ENCODE measurements at places on chromosomes 12 and 14.

- DNase-seq: no peak
Measured at GRCh38 chr14:78498062-78498595, 328.0 kb downstream of the NRXN3 start.

DNA sequence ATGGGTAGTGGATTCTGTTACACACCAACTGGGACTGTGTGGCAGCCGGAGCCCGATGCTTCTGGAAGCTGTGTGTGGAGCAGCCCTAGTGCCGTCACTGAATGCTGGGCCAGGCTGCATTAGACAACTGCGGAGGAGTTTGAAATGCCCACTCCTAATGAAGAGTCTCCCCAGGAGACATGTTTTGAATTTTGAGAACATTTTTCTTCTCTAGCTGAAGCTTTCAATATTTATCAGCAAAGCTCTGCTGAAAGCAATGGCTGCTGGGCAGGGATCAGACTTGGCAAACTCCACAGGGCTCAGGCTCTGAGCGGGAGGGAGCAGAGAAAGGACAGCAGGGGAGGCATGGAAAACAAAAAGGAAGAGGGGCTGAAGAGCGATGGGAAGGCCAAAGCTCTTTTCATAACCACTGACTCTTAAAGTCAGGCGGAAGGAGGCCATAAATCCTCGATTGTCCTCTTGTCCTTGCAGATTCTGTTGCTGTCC is 189.1 kb downstream of the MON2 start:
- no peak for DNase-seq

- DNase-seq: no peak
Measured at GRCh38 chr14:24817212-24818057, 183.4 kb upstream of the GZMB start.

- DNase-seq: no peak
Measured at GRCh38 chr12:106672314-106673025, 89.7 kb downstream of the RFX4 start.

GRCh38 chr12:68458866-68459265 is 126.7 kb upstream of the MDM1 start:
- no peak for DNase-seq

DNA sequence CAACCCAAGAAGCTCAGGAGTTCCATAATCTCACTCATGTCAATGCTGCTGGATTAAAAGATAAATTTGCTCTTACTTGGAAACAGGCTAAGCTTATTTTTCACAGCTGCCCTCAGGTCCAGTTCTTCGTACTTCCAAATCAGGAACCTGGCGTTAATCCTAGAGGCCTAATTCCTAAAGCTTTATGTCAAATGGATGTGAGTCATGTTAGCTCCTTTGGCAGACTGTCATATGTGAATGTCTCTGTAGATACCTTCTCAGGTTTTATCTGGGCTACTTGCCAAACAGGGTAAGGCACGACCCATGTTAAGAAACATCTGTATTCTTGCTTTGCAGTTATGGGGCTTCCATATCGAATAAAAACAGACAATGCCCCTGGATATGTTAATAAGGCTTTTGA is 504.6 kb downstream of the ALG10 start:
- DNase-seq: no peak

DNA sequence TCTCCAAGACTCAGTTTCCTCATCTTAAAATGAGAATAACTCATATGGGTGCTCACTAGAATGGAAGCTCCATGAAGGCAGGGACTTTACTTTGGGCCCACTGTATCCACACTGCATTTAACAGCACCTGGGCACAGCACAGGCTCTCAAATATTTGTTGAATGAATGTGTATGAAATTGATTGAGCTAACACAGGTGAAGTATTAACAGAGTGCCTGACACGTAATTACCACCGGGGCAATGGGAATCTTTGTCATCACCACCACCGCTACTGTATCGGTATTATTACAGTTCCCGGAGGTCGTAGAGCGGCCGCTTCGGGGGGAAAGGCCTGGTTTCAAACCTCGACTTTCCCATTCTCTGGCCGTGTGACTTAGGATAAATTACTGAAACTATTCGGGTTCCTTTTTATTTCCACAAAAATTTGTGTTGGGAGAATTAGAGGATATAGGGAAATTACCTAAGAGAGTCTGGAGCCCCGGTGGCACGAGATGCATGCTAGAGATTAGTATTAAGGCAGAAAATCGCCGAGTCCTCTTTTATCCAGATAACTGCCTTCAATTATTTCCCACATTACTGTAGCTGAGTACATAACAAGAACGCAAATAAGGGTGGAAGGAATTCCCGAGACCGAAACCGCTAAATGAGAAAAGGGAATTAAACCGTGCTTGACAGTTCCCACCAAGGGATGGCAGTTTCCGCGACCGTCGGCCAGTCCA is 1.0 kb upstream of the RIC8B start:
- DNase-seq: no peak

- DNase-seq: no peak
Measured at GRCh38 chr14:35628989-35629388, 95.0 kb downstream of the INSM2 start.

- no peak for DNase-seq
Measured at GRCh38 chr12:94284859-94285258, 136.5 kb downstream of the PLXNC1 start.

- DNase-seq: no peak
Measured at GRCh38 chr12:107549651-107550480, 135.7 kb upstream of the PWP1 start.

- no peak for DNase-seq
Measured at GRCh38 chr12:109952160-109952858, 43.9 kb downstream of the GIT2 start.

GRCh38 chr14:73995977-73996378 is 23.1 kb downstream of the ENTPD5 start:
- DNase-seq: no peak

- no peak for DNase-seq
Measured at GRCh38 chr14:59097681-59098080, 90.8 kb upstream of the DAAM1 start.

DNA sequence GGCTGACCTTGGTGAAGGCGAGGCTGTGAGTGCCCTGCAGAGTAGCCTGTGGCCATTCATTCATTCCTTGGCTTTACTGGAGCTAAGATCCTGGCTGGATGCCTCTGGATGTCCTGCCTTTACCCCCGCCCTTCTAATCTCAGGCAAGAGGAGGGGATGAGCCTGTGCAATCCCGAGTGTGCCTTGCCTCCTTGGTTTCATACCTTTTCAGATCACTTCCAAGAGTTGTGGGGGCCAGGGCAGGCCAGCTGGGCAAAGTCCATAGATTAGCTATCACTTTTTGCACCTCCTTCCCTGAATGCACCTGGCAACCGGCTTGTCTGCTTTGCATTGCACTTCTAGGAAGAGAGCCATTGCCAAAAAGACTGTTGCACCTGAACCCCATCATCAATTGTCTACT is 1.5 kb downstream of the VRTN start:
- no peak for DNase-seq

DNA sequence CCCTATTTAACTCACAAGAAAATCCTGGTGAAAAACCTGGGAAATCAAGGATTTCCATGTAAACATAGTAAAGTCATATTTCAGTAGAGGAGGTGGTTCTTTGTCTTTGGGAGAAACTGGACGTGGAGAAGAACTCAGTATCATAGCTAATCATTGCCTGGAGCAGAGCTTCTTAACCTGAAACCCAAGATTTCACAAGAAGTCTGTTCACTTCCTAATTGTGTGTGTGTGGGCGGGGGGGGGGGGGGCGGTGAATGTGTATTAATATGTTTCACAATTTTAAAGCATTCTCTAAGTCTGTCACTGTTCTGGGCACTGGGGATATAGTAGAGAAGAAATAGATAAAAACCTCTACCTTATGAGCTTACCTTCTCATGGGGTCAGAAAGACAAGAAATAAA is 96.7 kb upstream of the PPP4R3A start:
- no peak for DNase-seq

DNA sequence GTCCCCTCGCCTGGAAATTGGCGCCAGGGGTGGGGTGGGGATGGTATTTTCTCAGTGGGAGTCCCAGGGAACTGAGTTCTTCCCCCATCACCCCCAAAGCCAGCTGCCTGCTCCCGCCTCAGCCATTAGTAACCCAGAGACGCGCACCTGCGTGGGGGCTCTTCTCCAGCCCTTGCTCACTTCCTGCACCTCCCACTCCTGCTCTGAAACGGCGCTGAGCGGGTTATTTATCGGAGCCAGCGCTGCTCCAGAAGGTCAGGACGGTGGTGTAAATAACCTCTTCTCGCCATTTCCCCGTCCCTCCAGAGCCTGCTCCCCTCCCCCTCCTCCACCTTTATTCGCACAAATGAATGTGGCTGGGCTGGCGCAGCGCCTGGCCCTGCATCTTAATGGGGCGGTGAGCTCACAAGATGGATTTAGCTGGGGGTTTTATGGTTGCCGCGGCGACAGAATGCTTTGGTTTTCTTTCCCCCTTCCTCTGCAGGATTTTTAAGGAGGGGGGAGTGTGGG is 12.2 kb downstream of the GPR84 start:
- DNase-seq: no peak

DNA sequence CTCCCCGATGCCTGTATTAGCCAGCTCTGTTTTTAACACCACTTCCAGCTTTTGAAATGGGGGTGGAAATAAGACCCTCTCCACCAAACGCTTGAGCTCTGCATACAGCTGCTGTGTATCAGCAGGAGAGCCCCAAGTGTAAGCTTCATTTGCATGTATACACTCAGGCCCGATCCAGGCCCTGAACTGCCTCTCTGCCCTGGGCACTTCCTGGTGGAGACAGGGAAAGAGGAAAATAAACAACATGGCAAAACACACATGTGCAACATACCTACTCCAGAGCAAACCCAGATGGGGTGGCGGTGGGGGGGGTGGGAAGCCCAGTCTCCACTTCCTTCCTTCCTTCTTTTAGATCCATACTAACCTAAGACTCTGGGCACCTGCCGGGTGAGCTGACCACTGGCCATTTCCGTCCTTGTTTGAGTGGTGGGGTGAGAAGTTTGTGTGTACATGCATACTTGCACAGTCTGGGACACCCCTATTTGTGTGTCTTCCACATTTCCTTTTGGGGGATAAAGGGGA is 55.3 kb downstream of the RBM19 start:
- DNase-seq: no peak

All from stimulated activated CD4-positive, alpha-beta T cell treated with anti-CD3 and anti-CD28 coated beads, Interleukin-1b, Interleukin-23, amount 100 ng/mL, for 1 hour (primary cell).